ENCODE measurements at places on chromosomes 11 and 22.

- DNase-seq: no peak
Measured at GRCh38 chr11:125167954-125168835, 3.6 kb downstream of the PKNOX2 start.

- no peak for DNase-seq
Measured at GRCh38 chr11:127825183-127825582, 762.2 kb downstream of the ETS1 start.

DNA sequence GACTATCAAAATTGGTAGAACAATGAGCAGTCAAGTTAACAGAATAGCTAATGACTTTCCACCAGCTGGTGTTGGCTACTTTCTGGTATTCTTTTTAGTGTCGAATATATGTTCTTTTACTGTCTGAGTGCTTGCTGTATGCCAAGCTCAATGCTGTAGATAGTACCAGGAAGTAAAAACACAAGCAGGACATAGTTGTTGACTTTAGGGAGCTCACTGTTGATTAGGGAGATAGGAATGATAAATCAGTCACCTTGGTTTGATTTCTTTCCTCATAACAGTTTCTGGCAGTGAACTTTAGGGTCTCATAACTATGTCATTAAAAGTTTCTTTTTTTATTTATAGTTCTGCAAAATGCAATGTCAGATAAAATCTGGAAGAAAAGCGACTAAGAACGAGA lies 9.0 kb downstream of the HMGXB4 start:
- DNase-seq: no peak

DNA sequence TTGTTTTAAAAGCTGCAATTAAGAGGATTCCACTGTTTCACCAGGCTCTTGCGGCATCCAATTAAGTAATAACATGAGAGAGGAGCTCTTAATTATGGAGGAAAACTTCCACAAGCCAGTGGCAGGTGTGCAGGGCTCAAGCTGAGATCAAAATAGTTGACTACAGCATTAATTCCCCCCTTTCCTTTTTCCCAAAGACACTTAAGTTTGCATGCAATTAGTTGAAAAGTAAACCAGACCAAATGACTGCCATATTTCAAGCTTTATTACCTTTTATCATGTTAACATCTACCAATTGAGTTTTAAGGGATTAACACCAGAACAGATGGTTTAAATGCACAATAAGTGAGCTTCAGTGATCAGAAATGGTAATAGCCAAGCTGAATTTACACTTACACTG lies 32.1 kb downstream of the FAM168A start:
- DNase-seq: no peak

DNA sequence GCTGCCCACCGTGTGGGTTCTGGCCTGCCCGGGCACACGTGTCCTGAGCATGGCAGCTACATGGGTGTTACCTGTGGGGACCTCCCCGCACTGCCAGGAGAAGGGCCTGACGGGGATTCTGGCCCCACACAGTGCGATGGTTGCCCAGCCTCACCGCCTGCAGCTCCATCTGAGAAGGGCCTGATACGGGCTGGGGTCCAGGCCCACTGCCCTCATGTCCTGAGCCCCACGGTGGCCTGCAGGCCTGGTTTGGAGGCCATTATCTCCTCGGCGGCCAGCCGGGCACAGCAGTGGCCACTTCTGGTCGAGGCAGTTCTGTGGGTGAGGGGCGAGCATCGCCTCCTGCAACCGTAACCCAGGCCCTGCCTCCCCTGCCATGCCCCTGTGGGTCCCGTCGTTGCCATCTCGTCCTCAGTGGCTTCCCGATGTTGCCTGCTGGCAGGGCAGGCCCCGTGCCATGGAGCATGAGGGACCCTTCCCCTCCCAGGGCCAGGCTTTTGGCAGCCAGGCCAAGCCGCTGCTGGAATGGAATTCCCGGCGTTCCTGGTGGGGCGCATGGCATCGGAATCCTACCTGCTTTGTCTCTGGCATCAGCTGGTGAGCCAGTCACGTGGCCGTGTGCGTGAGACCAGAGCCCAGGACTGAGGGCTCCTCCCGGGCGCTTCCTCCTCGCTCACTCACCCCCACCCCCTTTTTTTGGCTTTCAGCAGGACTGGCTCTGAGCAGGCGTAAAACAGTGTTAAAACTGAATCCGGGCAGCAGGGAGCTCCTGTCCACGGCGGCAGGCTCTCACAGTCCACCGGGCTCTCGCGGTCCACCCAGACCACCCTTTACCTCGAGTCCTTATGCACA lies 71.9 kb upstream of the PPARA start:
- DNase-seq: no peak

- DNase-seq: no peak
Measured at GRCh38 chr11:11313902-11314692, 39.0 kb downstream of the CSNK2A3 start.

GRCh38 chr22:45612940-45613339 lies 58.7 kb upstream of the ATXN10 start:
- no peak for DNase-seq

- DNase-seq: no peak
Measured at GRCh38 chr11:134904103-134904790, 492.2 kb upstream of the B3GAT1 start.

GRCh38 chr11:64226507-64227051 lies 505 bp downstream of the NUDT22 start:
- DNase-seq: no peak

DNA sequence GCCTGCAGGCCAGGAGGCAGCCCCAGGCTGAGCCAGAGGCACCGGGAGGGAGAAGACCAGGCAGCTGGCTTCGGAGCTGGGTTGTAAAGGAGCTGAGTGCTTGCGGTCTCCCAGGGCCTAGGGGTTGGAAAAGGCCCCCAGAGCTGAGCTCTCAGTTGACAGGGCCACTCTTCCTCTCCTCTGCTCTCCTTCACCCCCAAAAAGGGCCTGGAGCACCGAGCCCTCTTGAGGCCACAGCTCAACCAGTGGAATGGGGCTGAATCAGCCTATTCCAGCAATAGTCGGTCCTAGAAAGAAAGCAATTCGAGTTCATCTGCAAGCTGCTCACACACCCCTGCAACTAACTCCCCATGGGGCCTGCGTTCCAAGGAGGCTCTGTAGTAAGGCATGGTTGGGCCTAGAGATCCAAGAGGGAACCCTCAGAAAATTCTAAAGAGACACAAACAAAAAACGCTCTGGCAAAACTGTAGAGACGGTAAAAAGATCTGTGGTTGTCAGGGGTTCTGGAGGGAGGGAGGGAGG lies 205.0 kb downstream of the BUD13 start:
- no peak for DNase-seq

DNA sequence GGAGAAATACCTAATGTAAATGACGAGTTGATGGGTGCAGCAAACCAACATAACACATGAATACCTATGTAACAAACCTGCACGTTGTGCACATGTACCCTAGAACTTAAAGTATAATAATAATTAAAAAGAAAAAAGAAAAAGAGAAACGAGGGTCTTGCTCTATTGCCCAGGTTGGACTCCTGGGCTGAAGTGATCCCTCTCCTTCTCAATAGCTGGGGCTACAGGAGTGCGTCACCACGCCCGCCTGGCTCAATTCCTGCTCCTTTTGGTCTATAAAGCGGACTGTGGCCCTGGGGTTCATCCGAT lies 521 bp upstream of the PTS start:
- DNase-seq: no peak

DNA sequence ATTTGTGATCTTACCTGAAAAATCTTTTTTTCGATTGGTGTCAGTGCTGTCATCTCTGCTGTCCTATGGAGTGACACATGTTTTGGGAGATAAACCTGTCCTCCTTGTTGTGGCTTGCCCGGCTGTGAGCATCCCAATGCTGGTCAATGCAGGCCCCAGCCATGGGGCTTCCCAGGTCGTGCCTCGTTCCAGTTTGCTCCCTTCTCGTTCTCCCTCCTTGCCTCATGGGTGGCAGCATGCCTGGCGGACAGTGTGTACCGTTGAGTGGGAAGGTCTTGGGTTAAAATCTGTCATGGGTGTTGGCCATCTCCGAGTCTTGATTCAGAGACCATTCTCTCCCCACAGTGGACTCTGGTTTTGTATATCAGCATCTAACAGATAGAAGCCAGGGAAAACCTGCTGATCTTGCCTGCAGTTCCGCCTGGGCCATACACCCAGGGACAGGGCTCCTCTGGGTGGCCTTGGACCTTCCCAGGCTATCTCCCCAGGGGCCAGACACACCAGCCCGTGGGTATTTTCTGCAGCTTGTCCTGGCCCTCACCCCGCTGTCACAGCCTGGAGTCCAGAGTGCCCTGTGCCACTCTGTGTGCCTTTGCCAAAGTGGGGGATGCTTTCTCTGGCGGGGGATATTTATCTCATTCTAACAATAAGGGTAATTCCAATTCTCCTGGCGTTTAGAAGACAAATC lies 208.1 kb downstream of the TBC1D22A start:
- no peak for DNase-seq

GRCh38 chr11:98729118-98729517 lies 291.6 kb upstream of the CNTN5 start:
- DNase-seq: no peak

- no peak for DNase-seq
Measured at GRCh38 chr11:119989159-119989821, 148.6 kb downstream of the TRIM29 start.

GRCh38 chr11:10488121-10488933 lies 33.3 kb downstream of the AMPD3 start:
- DNase-seq: no peak

GRCh38 chr11:44775366-44775984 lies 48.7 kb downstream of the TSPAN18 start:
- peak; percentile 26 for DNase-seq

DNA sequence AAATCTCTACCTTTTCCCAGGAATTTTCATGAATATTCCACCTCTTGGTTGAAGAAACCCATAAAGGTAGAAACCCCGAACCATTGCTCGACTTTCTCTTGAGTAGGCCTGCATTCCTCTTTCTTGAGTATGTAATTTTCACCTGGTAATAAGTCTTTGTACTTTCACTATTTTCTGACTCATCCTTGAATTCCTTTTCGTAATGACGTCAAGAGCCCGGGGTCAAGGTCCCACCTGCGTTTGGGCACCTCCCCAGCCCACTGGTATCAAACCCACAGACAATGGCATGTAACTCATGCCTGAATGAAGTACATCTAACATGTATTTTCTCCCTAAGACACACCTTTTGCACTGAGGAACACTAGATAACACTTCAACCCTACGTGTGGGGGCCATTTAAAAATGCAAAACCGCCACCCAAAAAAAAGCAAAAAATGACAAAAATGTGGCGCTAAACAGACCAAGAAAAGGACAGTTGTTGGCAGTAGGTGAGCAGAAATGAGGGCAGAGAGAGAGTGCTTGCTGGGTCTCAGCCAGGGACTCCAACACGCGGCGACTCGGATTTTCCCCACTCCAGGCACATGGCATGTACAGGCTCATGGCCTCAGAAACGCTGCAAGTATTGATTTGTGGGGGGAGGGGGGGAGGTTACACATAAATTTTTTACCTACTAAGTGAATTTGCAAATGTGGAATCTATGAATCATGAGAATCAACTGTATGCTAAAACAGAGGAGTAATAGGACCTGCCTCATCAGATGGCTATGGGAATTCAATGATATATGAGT lies 4.1 kb upstream of the C11orf24 start:
- no peak for DNase-seq

- no peak for DNase-seq
Measured at GRCh38 chr11:119307219-119307618, 9.7 kb downstream of the MCAM start.

GRCh38 chr22:24994070-24994763 lies 41.7 kb downstream of the KIAA1671 start:
- DNase-seq: peak; percentile 12

GRCh38 chr22:45185718-45186514 lies 22.2 kb downstream of the NUP50 start:
- no peak for DNase-seq

DNA sequence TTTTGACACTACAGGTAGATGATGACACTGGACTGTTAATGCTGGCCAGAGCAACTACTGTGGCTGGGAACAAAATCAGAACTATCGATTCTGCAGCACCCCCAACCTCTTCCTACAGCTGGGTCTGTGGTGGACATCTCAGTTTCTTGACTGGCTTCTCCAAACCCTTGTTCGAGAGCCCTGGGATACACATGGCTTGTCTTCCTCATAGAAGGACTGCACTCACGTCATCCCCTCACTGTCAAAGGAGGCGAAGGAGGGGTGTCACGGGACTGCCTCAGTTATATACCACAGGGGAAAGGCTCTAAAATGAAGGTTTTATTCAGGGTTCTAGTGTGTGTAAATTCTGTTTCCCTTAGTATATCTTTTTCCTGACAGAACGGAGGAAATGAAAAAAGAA lies 44.9 kb downstream of the PITPNB start:
- no peak for DNase-seq

DNA sequence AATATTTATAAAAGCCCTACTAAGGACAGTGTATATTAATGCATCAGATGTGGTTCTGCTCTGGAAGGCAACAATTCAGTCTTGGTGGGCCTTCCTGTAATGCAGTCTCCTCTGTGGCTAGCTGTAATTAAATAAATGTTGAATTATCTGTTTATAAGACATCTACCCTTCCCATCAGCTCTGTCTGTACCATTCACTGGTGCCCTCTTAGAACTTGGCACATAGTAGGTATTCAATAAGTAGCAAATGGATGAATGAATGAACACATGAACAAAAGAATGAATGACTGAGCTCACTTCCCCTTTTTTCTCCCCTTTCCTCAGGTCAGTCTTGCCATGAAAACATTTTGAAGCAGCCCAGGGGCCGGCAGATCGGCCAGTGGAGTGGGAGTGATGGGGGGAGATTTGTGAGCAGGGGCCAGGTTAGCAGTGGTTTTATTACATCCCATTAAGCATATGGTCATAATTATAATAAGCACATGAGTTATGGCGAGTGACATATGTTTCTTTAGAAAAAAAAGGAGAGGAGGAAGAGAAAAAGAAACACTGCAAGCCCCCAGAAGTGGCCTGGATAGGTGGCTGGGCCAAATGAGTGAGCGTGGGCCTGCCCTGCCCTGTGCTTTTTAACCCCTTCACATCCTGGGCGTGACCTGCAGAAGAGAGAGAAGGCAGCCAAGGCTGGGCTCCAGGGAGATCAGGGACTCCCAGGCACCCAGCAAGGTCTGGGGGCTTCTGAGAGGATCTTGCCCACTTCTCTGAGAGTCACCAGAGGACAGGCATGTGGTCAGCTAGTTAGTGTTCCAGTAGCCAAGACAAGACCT lies 48.6 kb upstream of the CD82 start:
- DNase-seq: no peak

DNA sequence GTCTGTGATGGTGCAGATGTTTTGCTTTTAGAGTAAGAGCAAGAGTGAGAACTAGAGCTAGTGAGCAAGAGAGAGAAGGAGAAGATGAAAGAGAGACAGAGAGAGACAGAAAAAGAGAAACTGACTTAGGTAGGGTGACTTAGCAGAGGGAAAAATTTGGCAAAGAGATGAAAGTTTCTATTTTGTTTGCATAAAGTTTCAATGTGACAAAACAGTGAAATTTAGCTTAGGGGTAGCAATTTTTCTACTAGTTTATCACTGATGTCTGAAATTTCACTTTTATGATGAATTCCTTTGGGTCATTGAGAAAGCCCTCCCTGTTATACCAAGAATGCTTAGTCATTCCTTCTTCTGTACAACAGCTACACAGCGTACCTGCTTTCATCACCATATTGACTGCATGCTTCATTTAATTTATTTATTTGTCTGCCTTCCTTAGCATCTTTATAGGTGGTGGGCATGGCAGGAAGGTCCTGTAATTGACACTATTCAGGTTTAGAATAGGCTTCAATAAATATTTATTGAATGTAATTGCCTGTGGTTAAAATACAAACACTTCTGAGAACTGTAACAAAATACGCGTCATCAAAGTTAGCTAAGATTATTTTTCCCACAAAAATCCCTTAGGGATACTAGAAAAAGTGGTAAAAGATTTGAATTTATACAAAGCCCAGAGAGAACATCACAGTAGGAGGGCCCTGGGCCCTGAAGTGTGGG lies 19.9 kb upstream of the CTSC start:
- no peak for DNase-seq

- no peak for DNase-seq
Measured at GRCh38 chr11:123392431-123392830, 37.6 kb upstream of the GRAMD1B start.
